HuH-7 (cell line): ENCODE measurements at places on chromosomes 6 and 20.

GRCh38 chr6:24719125-24719971 is at the start of gene C6orf62:
Gene C6orf62, minus strand, starts transcription at chr6:24719154. Its CDS starts 486 bp downstream, at chr6:24718668.
- DNase-seq, result no peak

DNA sequence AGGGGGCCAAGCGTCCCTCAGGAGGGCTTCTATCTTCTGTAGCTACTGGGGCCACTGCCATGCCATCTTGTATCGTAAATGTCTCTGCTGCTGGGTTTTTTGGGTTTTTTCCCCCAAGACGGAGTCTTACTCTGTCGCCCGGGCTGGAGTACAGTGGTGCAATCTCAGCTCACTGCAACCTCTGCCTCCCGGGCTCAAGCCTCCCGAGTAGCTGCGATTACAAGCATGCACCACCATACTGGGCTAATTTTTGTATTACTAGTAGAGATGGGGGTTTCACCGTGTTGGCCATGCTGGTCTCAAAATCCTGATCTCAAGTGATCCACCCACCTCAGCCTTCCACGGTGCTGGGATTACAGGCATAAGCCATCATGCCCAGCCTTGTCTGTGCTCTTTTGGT is 111.3 kb upstream of the LOC128125822 start:
- no peak for DNase-seq

- no peak for DNase-seq
These were observed 115.2 kb upstream of the AKIRIN2 start for GRCh38 chr6:87817183-87817582.

DNA sequence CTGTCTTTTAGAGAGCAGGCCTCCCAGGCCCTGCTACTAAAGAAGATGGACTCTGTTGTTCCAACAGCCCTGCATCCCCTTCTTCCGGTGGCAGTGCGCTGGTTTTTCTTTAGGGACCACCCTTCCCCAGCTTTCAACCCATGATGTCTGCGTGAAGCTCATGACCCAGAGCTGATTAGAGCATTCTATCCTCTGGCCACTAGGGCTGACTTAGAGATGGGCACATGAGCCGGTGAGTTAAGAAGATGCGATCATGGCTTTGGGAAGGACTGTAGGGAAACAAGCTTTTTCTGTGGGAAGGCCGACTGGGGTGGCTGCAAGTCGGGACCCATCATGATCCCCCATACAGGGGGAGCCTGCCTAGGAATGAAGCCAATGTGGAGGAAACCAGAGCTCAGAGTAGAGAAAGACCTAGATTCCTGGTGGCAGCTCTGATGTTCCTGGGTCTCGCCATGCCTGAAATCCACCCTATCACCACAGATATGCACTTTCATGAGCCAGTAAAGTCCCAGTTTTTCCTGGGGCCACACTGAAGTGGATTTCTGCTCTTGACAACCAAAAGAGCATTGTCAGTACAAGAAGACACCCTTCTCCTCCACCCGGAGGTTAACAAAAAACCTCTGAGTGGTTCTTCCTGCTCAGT is 29.1 kb upstream of the STX16 start:
- no peak for DNase-seq

GRCh38 chr6:53723331-53723730 is 57.8 kb upstream of the KLHL31 start:
- DNase-seq, result no peak

GRCh38 chr6:33481192-33481591 is 26.8 kb downstream of the ZBTB9 start:
- no peak for DNase-seq

DNA sequence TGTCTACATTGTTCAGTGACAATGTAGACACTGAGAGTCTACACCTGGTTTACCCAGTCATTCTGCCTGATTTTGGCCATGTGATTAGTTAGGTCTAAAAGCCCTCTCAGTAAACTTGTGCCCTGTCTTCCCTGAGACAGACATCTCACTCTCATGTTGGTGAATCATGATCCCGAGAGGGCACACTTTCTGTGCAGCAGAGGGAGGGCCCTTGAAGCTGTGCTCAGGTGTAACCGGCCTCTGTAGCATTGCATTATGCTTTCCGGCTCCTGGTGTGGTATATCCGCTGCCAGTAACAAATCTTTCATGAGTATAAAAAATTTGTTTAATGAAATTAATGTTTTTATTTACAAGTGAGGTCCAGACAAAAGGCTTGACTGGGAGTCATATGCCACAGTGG is 85.0 kb downstream of the RALGAPA2 start:
- no peak for DNase-seq

DNA sequence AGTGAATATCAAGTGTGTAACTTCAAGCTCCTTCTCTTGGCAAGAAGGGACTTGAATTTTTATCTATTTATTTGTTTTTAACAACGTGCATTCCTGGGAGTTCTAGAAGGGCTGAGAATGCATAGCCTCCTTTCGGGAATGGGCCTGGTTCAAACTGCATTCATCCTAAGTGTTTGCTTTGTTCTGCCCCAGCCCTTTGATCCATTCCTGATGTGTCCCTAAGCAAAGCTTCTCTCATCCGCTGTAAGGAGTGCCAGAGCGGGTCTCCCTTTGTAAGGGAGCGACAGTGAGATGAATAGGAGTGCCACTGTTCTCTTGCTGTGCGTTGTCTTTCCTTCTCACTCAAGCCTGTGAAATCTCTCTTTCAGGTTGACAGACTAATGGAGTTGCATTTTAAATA is 61.0 kb upstream of the VSTM2L start:
- no peak for DNase-seq

DNA sequence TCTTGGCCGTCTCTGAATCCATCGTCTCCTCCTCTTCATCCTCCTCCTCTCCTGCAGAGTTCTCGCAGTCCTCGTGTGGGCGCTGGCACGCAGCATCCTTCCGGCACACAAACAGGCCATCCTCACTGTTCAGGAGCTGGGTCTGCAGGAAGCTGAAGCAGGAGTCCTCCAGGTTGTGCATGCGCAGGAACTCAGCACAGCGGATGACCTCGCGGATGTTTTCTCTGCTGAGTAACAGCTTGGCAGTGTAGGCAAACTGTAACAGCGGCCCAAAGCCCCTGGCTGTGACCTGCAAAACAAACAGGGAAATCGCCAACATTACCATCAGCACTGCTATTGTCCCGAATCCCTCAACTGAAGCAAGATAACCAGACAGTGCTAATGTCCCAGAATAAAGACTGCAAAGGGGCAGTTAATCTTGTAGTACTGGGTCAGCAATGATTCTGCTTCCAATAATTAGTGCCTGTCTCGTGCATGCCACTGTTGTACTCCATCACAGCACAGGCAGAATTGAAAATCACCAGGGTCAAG is 57.4 kb downstream of the GJA10 start:
- no peak for DNase-seq

GRCh38 chr6:143408787-143409162 is 41.7 kb downstream of the ADAT2 start:
- no peak for DNase-seq

GRCh38 chr6:155273431-155273830 is 9.6 kb downstream of the CLDN20 start:
- DNase-seq, result no peak

DNA sequence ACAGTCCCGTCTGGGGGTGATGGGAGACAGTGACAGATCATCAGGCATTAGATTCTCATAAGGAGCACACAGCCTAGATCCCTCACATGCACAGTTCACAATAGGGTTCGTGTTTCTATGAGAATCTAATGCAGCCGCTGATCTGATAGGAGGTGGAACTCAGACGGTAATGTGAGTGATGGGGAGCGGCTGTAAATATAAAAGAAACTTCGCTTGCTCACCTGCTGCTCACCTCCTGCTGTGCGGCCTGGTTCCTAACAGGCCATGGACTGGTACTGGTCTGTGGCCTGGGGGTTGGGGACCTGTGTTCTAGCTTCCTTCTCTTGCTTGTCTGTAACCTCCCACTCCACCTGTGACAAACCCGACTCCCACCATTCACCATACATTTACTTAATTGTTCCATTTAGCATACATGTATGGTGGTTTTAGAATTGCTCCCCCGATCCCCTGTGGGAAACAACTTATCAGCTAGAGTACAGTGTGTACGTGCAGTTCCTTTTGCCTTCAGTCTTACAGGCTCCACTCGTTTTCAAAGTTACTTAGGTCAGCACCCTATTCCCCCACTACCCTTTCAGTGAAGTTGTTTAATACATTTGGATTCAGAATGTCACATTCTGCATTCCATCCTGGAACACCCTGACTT is 4.0 kb downstream of the MANBAL start:
- no peak for DNase-seq

GRCh38 chr6:53014063-53014462 is 19.0 kb upstream of the GSTA4 start:
- peak; percentile 8 for DNase-seq

GRCh38 chr20:36271639-36272546 is 34.2 kb upstream of the DLGAP4 start:
- no peak for DNase-seq

DNA sequence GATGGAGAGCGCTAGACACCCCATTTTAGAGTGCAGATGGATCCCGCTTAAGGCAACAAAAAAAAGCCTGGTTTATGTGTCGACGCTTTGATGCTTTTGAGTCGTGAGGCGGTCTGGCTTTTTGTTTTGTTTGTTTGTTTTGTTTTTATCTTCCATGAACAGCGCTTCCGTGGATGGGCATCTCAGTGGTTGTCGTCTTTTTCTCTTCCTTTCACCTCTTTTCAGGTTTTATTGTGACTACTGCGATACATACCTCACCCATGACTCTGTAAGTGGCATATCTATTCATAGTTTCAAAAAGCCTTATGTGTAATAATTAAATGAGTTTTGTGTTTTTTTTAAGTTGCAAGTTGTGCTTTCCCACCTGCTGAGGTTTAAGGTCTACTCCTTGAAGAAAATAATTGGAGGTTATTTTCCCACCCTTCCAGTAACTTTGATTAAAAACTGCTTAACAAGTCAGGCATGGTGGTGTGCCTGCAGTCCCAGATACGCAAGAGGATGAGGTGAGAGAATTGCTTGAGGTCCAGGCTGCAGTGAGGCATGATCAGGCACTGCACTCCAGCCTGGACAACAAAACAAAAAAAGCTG is 476 bp downstream of the SNRPC start:
- no peak for DNase-seq

- DNase-seq, result no peak
These were observed 41.3 kb downstream of the FRK start for GRCh38 chr6:116019428-116019827.
